ENCODE measurements at places on chromosomes 5 and 9.

DNA sequence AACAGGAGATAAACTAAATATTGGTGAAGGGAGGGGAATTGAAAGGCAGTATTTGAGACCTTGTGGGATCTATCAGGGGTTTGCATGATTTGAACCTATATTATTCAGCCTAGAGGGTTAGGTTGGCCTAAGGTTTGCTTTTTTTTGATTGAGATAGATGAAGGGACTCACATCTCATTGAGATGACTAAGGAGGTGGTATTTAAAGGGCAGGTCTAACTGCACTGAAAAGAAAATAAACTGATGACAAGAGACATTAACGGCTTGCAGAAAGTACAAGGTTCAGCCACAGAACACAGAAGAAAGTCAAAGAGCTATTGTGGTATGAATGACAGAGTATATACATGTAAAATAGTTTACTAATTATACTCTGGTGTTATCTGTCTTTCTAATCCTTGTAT is 412.7 kb downstream of the CDH10 start:
- no peak for DNase-seq

GRCh38 chr9:130186839-130187522 is 14.8 kb downstream of the NCS1 start:
- DNase-seq = no peak

DNA sequence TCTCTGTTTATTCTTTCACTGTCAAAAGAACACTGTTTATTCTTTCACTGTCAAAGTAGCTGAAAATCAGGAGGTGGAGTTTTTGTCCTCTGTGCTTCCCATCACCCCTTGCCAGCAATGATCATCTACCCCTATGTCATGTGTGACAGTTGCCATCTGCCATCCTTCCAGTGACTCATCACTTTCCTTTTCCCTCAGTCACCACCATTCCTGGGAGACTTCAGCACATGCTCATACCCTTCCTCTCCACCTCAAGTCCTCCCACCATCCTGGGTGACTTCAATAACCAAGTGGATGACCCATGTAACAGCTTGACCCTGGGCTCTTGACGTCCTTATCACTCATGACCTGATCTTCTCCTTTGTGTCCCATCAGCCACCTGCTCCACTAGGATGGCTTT is 43.3 kb upstream of the RASEF start:
- DNase-seq = no peak

GRCh38 chr9:35522187-35522586 is 32.3 kb downstream of the RUSC2 start:
- DNase-seq = no peak

GRCh38 chr5:141672071-141672840 is 9.8 kb downstream of the ARAP3 start:
- DNase-seq = no peak

DNA sequence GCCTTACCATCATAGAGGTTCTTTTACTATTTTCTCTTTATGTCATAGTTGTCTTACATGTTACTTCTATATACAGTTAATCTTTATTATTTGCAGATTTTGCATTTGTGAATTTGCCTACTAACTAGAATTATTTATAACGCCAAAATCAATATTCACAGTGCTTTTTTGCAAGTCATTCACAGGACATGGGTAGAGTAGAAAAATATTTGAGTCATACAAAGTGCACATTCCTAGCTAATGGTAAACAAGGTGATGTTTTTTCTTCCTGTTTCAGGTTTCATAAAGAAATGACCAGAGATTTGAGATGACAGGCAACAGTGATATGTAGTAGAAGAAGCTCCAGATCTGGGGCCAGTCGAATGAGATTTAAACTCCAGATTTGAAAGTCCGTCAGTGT is 30.0 kb upstream of the OR2Y1 start:
- DNase-seq = no peak

DNA sequence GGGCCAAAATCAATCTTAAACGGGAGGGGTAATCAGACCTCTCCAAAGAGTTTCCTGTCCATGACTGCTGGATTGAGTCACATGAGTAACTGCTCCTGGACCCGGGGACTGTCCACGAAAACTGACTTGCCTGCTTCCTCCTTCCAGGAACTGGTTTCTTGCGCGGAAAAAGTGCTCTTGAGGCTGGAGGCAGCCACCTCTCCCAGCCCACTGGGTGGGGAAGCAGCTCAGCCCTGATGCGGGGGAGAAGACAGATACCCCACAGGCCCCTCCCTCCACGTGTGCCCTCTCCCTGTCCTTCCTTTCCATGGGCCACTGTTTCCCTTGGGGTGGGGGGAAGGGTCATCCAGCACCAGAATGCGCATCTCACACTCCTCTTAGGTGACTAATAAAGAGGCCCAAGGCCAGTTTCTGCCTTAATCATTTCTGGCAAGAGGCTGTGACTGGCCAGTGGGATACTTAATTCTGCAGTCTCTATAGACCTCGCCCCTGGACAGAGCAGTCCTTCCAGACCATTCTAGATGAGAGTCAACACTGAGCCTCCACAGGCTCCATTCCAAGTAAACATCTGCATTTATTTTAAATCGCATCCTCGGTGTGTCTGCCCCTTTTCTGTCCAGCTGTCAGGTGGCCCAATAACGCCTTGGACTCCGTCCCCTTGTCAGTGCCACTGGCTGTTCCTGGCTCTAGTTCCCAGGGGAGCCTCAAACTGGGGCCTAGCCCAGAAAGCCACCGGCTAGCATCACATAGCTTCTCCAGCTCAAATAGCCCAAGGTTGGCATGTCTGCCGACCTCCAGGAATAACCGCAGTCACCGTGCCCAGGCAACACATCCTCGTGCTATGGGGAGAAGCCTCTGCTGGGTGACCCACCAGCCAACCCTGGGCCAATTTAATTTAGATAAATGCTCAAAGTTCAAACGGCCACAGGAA is 12.0 kb downstream of the REXO4 start:
- no peak for DNase-seq

- peak; percentile 59 for DNase-seq
These were observed 500.0 kb downstream of the DIRAS2 start for GRCh38 chr9:90142580-90142979.

GRCh38 chr5:140165101-140165922 is 9.7 kb upstream of the CYSTM1 start:
- DNase-seq = no peak

- no peak for DNase-seq
These were observed 584.3 kb upstream of the TUSC1 start for GRCh38 chr9:26262421-26263107.

GRCh38 chr9:76022317-76022716 is 131.8 kb downstream of the PCSK5 start:
- no peak for DNase-seq

DNA sequence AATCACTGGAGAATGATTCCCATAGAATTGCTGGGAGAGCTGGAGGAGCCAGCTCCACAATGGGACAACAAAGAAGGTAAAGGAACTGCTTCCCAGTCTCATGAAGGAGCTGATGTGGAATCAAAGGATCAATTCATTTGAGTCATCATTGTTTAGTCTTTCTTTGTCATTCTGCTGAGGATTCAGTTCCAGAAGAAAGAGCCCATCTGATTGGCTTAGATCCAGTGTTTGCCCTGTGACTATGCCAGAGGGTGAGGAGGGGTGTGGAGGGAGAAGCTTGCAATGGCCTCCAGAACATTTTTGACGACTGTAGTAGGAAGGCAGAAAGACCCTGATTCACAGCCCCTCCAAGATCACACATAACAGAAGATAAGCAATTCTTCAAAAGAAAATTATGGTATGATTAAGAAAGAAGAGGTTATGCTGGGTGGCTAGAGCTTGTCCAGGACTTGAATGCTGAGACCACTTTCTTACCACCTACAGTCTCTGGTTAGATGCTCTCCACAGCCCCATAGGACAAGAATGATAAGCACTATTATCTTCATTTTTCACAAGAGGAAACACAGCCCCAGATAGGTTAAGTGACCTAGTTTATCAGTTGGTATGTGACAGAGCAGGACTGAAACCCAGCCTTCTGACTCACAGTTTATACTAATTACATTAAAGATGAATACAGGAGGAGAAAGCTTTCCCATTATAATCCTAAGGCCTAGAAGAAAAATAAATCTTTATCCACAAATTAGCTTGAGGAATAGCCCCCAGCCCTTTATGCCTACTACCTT is 363.1 kb downstream of the PRELID2 start:
- DNase-seq = no peak

- no peak for DNase-seq
These were observed 227.0 kb downstream of the ZNF608 start for GRCh38 chr5:124519396-124519795.

DNA sequence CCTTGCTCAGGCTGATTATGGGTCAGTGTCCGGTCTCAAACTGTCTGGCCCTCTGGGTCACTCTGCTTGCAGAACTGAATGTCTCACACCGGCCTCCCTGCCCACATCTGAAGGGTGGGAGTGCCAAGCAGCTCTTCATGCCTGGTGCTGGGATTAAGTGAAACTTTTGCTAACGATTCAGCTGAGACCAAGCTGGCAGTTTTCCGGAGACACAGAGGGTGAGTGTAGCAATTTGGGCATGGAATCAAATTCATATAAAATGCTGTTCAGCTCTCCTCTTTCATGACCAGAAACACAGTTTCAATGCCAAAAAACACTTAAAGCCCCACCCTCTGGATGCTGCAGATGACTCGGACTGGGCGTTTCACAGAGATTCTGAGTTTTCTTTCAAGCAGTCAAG is 207.5 kb downstream of the NXNL2 start:
- no peak for DNase-seq

GRCh38 chr9:7238247-7238637 is 480.5 kb downstream of the KDM4C start:
- no peak for DNase-seq

DNA sequence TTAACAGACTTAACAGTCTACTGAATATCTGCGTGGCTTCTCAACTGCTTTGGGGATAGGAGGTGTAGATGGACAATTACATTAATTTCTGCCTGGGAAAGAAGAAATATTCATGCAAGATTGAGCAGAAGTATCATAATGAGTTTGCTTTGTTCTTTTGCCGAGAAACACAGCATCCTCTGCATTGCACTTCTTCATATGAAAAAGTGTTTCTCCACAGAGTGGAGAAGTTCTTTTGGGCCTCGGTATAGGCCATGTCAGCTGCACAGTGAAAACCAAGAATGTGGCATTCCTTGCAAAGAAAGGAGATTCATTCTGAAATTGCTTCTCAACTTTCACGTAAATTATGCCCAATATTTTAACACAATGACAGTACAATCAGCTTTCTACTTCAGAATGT is 17.6 kb upstream of the SNX2 start:
- DNase-seq = no peak

- no peak for DNase-seq
These were observed 366.0 kb upstream of the TRPC7 start for GRCh38 chr5:136731241-136731900.

GRCh38 chr5:37391591-37391990 is 12.5 kb downstream of the WDR70 start:
- no peak for DNase-seq

GRCh38 chr9:93110311-93110855 is 14.4 kb downstream of the CARD19 start:
- no peak for DNase-seq

DNA sequence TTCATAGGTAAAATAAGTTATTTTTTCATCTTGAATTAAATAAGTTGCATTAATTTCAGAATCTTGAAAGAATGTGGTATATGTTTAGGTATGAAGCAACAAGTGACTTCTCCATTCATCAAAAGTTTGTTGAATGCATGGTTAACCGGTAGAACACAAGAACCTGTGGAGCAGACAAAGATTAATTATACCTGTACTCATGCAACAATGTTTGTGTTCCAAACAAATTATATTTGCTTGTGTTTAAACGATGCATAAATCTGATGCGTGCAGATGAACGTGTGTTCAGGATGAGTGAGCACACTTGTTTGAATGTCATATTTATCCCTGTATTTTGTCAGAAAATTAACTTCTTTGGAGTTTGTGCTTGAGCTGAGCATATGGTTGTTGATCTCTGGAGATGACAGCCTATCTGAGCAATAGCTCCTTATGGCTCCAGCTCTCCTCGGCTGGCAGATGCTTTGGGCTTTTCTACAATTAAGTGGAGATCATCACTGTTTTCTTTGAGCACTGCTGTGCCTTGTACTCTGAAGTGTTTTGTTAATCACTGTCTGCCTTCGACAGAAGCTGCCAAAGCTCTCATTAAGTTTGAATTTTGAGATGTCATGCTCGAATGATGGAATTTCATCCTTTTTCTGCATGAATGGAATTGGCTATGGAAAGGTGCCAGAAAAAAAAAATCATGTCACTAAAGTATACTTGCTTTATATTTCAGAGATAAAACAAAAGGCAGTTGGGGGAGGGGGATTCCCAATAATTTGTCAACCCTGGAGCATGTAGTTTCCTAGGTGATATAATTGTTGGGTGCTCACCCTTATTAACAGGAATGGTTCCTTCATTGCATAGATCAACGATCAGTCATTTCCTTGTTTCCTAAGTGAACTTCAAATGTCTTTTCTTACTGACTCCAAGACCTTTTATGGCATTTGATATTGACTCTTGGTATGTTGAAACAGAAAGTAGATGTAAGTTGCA is 502.5 kb upstream of the ARRDC3 start:
- no peak for DNase-seq

All from CD4-positive, alpha-beta T cell treated with Interleukin-10 for 1 hour (primary cell).